Left ventricle myocardium superior (tissue), 1 donor: ENCODE measurements at places on chromosomes 7 and 10.

DNA sequence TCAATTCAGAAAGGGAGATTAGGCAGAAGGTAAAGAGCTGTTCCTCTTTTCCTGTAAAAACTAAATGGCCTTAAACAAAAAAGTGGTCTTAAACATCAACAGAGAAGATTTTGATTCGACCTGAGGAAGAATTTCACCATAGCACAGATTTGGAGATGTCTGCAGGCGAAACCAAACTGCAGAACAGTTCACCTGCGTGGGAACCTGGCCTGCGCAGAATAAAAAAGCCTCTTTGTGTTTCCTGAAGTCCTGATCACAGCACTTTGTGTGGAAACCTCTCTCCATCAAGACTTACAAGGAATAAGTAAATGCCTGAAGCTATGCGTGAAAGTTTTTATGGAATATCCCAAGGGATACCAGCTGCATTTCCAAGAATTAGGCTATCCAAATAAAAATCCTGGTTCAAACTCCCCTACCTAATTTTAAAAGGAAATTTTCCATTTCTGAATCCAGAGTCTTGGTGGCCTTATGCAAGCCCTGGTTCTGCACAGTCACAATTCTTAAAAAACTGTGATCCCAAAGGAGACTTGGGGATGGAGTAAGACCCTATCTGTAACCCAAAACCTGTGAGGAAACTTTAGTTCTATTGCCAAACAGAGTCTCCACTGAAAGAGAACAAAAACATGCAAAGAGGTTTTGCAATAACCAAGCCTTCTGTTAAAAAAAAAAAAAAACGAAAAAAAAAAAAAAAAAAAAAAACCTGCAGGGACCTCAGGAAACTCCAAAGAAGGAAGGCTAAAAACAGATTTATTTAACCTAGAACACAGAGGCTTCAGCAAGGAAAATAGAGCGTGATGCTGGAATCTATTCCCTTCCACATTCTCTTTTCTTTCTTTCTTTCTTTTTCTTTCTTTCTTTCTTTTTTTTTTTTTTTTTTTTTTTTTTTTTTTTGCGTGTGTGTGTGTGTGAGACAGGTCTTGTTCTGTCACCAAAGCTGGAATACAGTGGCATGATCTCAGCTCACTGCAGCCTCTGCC, 10.4 kb downstream of the CALML3 start:
- DNase-seq: no peak

DNA sequence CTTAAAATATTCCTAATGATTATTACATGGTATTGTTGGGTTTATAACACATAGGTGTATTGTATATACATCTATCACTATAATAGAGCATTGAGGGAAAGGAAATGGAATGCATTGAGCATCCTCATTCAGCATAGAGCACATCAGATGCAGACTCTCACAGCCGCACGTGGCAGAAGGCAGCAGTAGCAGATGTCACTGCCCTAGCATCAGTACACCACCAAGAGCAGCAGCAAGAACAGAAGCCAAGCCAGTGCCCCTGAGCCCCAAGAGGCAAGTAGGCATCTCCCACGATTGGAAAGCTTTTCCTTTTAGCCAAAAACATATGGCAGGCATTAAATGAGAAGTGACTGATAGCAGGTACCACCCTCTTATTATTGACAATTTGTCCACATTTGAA, 510.0 kb downstream of the TNS3 start:
- no peak for DNase-seq

DNA sequence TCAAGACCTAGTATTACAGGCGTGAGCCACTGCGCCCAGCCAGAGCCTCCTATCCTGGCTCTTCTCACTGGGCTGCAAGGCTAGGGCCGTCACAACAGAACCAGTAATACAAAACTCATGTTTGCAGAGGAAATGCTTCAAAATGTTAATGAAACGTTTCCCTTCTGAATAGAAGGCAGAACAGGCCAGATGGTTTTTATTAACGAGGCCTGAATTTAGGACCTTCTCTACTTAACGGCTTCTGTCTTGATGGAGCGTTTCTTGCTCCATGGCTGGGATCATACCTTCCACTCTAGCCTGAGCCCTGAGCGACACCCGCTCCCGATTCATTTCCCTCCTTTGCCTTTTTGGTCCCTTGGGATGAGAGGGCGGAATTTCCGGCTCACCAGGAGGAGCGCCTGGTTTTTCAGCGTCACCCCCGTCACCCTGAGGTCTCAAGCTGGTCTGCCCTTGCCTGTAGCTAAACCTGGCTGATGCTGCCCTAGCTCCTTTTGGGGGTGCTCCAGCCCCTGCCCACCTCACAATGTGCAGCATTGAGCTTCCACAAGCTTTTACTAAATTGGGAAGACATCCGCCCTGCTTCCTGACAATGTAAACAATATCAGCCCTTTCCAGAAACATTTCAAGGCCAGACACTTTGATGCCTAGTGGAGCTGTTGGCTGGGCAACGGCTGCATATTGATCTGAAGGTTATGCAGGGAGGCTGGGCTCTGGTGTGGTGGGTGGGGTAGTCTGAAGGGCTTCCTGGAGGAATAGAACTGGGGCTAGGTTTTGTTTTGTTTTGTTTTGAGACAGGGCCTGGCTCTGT, 5.2 kb downstream of the CLIP2 start:
- DNase-seq: peak; percentile 50

DNA sequence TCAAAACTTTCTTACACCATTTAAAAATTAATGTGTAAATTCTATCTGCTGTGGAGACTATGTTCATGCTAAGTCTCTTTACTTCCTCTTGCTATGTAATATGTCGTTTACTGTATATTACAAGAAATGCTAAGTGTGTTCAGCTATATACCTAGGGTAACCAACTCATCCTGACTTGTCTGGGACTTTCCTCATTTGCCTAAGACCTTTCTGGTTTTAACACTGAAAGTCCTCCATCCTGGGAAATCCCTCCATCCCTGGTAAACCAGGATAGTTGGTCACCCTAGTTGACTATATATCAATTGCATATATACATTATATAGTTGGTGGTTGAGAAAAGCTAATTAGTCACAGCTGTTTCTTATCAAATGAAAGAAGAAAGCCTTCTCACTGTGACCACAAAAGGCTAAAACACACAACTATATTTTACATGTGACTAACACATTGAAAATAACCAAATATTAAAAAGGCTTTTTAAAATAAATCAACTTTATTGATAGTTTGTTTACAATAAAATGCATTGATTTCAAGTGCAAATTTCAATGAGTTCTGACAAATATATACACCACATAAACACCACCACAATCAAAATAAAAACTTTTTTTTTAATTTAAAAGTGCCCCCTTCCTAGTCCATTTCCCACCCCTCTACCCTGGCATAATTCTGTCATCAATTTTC, 167.7 kb upstream of the INHBA start:
- no peak for DNase-seq

DNA sequence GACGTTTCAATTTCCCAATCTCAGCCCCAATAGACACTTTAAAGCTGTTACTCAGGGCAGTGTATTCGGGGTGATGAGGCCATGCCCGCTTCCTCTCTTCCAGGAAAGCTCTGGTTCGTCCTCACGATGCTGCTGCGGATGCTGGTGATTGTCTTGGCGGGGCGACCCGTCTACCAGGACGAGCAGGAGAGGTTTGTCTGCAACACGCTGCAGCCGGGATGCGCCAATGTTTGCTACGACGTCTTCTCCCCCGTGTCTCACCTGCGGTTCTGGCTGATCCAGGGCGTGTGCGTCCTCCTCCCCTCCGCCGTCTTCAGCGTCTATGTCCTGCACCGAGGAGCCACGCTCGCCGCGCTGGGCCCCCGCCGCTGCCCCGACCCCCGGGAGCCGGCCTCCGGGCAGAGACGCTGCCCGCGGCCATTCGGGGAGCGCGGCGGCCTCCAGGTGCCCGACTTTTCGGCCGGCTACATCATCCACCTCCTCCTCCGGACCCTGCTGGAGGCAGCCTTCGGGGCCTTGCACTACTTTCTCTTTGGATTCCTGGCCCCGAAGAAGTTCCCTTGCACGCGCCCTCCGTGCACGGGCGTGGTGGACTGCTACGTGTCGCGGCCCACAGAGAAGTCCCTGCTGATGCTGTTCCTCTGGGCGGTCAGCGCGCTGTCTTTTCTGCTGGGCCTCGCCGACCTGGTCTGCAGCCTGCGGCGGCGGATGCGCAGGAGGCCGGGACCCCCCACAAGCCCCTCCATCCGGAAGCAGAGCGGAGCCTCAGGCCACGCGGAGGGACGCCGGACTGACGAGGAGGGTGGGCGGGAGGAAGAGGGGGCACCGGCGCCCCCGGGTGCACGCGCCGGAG, 2.6 kb downstream of the GJD4 start:
- peak; percentile 30 for DNase-seq

- no peak for DNase-seq
These were observed 73.8 kb downstream of the CUL1 start for GRCh38 chr7:148772297-148773089.

DNA sequence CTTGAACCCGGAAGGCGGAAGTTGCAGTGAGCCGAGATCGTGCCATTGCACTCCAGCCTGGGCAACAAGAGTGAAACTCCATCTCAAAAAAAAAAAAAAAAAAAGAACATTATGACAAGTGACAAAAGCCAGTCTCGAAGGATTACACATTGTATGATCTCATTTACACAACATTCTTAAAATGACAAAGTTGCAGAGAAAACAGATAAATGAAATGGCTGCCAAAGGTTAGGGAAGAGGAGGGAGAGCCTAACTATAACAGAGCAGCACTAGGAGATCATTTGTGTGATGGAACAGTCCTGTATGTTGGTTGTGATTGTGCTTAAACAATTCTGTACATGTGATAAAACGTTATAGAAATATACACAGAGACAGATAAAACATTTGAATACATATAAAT, 16.2 kb upstream of the CPVL start:
- no peak for DNase-seq

DNA sequence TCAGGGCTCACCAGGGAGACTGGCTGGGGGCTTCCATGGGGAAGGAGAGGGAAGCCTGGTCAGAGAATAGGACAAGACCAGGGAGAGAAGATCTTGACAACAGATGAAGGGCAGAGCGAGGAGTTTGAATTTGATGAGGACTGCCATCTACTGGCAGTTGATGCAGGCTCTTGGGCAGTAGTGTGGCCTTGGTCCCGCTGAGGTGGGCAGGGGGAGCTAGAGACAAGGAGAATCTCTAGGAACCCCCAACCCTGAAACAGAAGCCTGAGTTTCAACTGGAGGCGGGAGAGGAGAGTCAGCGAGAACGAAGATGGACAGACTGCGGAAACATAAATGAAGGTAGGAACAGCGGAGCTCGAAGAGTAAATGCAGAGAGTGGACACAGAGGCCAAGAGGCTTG, 81.0 kb downstream of the PPP1R3C start:
- DNase-seq: peak; percentile 55

- DNase-seq: peak; percentile 84
These were observed at the start of gene COL1A2 for GRCh38 chr7:94394437-94395140. TSS of gene COL1A2 (plus strand) at chr7:94394895. CDS start at chr7:94395032, 137 bp downstream.

DNA sequence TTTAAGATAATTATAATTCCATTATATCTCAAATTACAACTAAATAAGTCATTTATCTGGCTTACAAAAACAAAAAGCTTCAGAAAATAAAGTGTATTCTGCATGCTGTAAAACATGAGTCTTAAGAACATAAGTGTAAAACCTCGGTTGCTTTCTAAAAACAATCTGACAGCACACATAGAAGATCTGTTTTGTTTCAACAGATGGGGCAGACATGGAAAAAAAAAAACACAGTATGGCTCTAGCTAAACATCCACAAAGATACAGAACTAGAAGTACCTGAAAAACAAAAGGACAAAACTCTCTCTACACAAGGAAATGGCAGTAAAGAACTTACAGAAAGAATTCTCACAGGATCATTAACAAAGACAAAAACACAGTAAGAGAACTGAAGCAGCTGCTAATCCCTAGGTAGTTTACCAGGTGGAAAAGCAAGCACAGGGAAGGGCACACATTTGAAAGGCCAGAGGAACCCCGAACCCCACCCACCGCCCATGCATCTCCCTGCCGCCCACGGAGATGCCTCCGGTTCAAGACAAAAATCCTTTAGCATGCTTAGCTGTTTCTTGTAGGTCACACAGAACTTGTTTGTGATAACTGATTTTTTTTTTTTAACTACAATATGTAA, 42.5 kb downstream of the DLD start:
- no peak for DNase-seq

DNA sequence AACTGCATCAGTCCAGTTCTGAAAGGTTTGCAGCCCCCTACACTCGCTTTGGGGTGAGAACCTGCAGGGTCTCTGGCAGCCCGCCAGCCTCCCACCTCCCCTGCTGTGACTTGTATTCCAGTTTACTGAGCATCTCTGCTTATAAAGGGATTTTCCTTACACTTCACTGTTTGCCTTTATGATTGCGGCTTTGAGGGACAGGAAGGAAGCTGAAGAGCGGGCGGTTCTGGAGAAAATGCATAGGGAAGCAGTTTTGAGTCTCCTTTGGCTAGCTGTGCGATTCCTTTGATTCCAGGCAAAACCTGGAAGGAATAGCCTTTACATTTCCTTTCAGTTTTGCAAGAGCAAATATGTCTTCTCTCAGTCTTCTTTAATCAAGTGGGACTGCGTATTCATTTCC, 65.0 kb upstream of the TRIM8 start:
- no peak for DNase-seq

DNA sequence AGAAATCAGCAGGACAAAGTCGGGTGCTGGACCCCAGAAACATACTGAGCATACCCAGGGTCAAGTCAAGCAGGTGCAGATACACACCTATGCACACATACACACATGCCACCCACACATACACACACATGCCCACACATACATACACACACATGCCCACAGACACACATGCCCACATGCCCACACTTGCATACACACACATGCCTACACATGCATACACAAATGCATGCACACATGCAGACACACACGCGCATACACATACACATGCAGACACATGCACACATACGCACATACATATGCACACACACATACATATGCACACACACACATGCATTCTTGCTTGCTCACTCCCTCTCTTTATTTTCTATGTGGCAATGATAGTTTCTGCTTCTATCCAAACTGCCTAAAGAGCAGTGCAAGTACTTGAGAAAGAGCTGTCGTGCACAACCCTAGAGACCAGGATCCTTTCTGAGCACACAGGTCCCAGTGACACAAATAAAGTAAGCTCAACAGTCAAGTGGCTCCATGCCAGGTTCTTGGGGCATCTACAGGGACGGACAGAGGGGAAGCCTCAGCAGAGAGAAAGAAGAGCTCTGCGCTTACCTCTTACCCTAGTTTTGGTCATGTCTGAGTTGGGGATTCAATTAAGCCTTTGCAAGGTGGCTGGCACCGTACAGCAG, 83.7 kb downstream of the EBF3 start:
- DNase-seq: no peak

- DNase-seq: no peak
These were observed 110.0 kb downstream of the SPAG6 start for GRCh38 chr10:22455068-22455857.

- no peak for DNase-seq
These were observed 35.1 kb downstream of the LANCL2 start for GRCh38 chr7:55400191-55400590.

- no peak for DNase-seq
These were observed 5.0 kb upstream of the TRUB1 start for GRCh38 chr10:114932945-114933344.

GRCh38 chr10:101588879-101589278, 758 bp downstream of the DPCD start:
- DNase-seq: no peak
